ENCODE measurements at places on chromosomes 5 and 9.

- DNase-seq: no peak
Measured at GRCh38 chr5:24621792-24622191, 23.0 kb downstream of the CDH10 start.

DNA sequence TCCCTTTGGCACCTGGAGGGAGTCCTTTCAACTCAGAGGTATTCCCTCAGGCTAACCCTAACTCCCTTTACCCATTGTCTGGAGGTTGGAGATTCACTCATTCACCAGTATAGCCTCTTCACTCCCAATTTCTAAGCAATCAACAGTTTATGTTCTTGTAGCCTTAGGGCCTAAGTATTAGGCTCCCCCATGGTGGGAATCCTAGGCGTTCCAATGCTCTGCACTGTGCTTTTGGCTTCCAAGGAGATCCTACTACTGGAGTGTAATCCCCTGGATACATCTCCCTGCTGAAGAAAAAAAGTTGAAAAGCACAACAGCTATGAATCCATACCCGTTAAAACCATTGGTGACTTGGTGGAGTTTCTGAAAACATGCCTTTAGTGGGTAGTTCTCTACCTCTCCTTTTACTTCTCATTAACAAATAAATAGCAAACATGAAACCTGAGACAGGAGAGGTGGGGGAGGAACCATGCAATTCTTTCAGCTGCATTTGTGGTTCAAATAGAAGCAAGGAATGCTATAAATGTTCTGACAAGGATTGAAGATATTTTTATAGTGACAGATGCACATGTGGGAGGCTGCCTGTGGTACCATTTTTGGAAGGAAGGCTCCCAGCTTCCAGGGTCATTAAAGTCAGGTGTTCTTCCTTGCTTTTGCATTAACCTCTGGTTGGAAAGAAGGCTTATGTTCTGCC is 397.1 kb downstream of the DMAC1 start:
- DNase-seq: no peak

DNA sequence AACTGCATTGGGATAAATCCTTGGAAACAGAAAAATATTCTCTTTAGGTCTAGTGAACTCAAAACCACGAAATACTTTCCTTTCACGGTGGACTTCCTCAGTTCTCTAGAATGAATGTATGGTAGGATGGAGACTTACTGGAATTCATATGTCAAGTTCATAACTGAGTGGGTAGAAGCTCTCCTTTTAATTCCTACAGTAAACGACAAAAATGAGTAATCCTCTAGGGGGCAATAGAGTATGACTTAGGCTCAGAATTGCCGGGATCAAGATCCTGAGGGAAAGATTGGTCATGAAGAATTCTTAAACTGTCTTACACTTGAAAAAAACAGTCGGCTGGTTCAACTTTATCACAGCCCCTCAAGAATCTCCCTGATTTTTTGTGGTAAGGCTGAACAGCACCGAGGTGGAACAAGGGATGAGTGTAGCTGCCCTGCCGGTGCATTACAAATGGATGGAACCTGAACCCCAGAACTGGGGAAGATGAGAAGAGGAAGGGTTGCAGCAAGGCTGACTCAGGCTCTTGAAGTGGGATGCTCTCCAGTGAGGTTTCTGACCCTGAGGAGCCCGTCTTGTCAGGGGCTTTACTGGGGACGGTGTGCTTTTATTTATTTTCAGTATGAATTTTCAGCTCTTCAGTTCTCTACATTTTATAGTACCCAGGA is 14.0 kb upstream of the LOX start:
- no peak for DNase-seq

DNA sequence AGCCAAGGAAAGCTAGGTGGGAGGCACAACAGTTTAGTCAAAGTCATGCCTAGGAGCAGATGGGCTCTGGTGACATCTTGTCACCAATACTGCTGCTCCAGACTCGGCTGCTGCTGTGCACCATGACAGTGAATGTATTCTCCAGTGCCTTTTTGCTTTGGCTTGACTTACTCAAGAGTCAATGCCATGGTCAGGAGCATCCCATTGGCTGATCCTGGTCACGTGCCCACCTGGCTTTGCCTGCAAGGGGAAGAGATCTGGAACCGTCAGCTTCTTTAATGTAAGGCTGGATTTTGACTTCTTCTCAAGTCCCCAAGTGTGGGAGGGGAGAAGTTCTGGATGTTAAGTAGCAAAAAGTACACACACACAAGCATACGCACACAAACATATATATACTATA is 19.9 kb upstream of the MUSK start:
- DNase-seq: no peak

DNA sequence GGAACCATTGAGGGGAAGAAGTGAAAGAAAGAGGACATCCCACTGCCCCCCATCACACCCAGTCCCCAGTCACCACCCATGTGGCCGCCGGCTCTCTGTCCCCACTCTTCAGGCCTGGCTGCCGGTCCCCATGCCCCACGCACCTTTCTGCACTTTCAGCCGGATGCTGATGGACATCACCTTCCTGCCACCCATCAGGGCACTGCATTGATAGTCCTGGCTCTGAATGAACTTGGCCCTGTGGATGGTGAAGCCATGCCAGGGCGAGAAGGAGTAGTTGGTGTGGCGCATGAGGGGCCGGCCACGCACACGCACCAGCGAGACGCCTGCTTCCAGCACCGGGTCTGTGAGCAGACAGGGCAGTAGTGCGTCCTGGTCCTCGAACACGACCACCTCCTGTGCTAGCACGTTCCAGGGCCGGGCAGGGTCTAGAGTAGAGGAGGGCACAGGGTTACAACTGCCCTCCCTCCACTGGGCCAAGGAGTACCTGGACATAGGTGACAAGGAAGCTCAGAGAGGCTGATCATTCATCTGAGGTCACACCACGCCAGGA is 6.4 kb downstream of the CSF1R start:
- DNase-seq: no peak

GRCh38 chr9:31325778-31326177 is 1058.7 kb upstream of the ACO1 start:
- DNase-seq: no peak

DNA sequence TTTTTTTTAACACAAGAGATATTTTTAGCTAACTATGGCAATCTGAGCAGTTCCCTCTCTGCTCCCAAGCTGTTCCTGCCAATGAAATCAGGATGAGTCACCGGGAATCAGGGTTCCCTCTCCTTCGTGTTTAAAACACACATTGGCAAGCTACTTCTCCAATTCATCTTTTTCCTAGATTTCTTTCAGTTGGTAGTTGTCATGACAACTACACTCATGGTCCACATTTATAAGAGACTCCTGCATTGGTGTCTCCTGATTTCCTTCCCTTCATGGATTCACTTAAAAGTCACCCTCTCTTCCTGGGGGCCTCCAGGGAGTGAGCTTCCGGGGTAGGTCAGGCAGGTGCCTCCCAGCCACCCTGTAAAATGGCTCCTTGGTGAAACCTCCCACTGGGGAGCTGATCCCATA is 72.3 kb upstream of the NIPAL4 start:
- no peak for DNase-seq

GRCh38 chr5:142364251-142365145 is 39.7 kb upstream of the SPRY4 start:
- no peak for DNase-seq

DNA sequence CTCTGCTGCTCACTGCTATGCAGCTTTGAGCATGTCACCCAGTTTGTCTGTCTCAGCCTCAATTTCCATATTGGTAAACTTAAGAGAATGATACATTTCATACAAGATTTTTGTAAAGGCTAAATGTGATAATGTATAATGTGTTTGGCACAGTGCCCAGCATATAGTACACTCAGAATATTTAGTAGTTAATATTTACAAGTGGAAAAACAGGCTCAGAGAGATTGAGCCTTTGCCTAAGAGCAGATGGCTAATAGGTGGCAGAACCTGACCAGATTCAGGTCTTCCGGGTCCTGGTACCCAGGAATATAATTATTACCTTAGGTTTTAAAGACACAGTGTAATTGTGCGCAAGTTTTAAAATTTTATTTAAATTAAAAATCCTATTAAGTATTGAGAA is 46.8 kb upstream of the KIAA1958 start:
- DNase-seq: no peak

DNA sequence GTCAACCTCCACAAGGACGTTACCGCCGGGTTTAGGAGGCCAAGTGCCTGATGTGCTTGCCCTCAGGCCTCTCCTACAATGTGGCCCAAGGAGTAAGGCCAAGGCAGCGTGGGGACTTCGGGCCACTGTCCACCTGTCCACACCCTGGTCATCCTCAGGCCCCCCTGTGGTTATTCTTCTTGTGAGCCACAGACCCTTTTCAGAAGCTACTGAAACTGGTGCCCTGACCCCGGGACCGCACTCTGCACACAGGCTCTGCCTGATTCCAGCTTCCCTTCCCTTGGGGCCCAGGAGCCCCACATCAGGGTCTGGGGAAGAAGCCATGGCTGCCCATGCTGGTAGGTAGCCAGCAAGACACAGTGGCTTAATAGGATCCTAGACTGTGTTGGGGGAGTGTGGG is 128.8 kb downstream of the OLFM1 start:
- no peak for DNase-seq

DNA sequence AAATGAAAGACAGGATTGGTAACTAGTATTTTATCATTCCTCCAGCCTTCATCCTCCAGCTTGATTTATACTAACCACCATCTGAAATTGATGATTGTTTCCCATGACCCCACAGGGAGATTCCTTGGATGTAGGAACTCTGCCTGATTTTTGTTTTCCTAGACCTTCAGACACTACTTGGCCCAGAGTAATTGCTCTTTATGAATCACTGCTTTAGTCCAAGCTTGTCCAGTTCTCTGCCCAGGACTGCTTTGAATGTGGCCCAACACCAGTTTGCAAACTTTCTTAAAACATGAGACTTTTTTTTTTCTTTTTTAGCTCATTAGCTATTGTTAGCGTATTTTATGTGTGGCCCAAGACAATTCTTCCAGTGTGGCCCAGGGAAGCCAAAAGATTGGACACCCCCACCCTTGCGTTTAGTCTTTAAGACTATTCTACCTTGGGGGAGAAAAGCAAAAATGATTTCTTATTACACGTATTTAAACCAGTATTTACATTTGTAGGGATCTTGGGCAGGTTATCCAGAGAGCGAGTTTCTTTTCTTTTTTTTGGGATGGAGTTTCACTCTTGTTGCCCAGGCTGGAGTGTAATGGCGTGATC is 18.4 kb downstream of the BASP1 start:
- DNase-seq: no peak

DNA sequence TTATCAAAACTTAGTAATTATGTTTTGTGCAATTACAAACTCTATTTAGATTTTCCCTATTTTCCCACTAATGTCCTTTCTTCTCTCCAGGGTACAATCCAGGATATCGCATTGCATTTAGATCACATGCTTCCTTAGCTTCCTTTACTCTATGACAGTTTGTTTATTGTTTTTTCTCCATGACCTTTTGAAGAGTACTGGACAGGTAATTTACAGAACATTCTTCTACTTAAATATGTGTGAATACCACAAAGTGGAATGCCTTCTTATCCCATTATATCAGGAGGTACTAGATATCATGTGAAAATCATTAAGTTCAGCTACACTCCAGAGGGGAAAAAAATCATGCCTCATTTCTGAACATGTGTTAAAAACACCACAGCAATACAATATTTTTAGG is 776.6 kb upstream of the CDH9 start:
- no peak for DNase-seq

DNA sequence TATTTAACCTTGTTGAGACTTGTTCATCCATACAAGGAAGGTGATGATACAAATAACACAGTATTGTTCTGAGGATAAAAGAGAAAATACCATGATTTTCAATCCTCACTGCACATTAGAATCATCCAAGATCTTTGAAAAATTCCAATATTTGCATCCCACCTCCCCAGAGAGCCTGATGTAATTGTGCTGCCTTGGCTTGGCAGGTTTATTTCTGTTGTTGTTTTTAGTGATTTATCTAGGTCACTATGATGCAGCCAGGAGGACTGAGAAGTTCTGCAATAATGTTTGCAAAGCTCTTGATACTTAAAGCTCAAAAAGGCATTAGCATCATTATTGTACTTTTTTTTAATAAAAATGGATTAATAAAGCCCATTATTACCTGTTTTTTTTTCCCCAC is 67.0 kb upstream of the NMUR2 start:
- DNase-seq: no peak

DNA sequence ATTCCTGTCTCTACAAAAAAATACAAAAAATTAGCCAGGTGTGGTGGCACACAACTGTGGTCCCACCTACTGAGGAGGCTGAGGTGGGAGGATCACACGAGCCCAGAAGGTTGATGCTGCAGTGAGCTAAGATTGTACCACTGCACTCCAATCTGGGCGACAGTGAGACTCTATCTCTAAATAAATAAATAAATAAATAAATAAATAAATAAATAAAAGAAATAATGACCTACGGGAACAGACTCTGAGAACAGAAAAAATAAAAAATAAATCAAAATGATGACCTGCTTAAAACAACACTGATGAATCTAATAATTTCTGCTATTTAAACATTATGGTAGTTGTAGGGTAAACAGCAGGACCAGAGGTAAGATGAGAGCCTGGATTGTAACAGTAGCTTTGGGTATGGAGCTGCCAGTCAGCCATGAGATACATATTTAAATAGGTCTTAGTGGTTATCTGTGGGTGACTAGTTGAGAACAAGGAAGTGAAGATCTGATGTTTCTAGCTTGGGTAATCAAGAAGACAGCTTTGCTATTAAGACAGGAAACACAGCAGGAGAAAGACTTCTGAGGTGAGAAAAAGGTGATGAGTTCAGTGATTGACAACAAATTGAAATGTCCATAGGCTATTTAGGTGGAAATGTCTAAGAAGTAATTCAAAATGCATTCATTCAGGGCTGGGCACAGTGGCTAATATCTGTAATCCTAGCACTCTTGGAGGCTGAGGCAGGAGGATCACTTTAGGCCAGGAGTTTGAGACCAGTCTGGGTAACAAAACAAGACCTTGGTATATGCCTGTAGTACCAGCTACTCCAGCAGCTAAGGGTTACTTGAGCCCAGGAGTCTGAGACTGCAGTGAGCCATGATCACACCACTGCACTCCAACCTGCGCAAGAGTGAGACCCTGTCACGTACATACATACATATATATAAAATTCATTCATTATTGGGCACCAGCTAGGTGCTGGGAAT is 11.0 kb downstream of the RNF145 start:
- DNase-seq: no peak

- DNase-seq: no peak
Measured at GRCh38 chr9:68672215-68672614, 32.8 kb upstream of the PIP5K1B start.

GRCh38 chr5:106545325-106545724 is 1125.4 kb downstream of the EFNA5 start:
- no peak for DNase-seq

- DNase-seq: peak; percentile 18
Measured at GRCh38 chr9:98365227-98365669, 109.8 kb upstream of the TBC1D2 start.

DNA sequence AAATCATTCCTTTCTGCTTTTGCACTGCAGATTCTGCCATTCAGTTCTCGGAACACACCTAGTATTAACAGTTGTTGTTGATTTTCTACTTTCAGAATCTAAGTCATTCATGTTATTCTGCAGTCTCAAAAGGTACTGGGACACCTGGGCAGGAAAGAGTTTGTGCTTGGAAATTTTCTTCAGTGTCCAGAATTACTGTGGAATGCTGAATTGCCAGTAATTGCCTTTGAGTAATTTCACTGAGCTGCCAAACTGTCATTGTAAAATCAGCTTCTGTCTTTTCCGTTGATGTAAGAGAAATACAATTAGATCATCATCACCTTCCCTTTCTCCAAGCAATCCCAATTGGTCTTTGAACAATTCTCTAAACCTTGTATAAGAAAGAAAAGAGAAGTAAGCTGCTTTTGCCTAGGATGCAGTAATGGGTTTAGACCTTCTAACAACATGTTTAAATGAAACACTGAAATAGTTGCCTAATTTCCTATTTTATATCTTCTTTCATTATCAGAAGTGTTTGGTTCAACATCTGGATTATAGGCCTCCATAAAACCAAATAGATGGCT is 75.7 kb upstream of the TGFBR1 start:
- DNase-seq: no peak

GRCh38 chr5:157371655-157372471 is 88.2 kb upstream of the NIPAL4 start:
- DNase-seq: no peak
